H9 (cell line): ENCODE measurements at places on chromosomes 3 and 15. TPM values are rescaled to one million over a fixed set of nuclear protein-coding genes. Genes with fewer than 3 reads are reported as not detected.

The GPR149 gene
- not detected in 2 replicates for total RNA-seq

The FBLN2 gene
- 9.8 and 11.8 TPM in 2 replicates for total RNA-seq

The COL6A5 gene
- total RNA-seq, result 0.04 TPM in 2 replicates

GRCh38 chr3:190178779-190179178 lies 58.1 kb upstream of the P3H2 start:
- H3K4me3 ChIP-seq, result no peak overlapping the region
- peaks cover 8% of the 10 kb centered on the region for H3K36me3 ChIP-seq
- H3K4me1 ChIP-seq, result no peaks in the 10 kb centered on the region
- H3K27ac ChIP-seq, result no peak overlapping the region

- H3K27ac ChIP-seq, result no peak overlapping the region
- H3K27me3 ChIP-seq, result no peaks in the 10 kb centered on the region
- H3K4me3 ChIP-seq, result 0 out of 3 replicates have a peak overlapping the region, but pooled peaks have one; percentile 48
- H3K36me3 ChIP-seq, result no peaks in the 10 kb centered on the region; the same call in 2 of the 3 replicates
Observed at GRCh38 chr15:83379579-83379959, 67.6 kb upstream of the SH3GL3 start.

DNA sequence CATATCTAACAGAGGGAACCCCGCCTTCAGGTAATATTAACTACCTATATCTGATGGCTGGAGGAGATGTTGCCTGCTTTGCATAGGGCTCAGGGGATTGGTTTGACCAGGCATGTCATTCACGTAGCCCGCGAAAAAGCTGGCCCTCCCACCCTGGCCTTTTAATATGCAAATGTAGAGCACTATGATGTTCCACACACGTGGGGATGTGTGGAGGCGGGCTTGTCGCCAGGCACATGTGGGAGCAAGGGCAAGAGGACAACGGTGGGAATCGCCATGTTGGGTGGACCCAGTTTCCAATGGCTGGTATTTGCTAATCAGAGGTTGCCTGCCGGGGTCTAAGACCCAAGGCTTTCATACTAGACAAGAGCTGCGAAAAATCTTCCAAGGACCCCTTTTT lies 469.8 kb downstream of the ZPLD1 start:
- no peaks in the 10 kb centered on the region for H3K27me3 ChIP-seq
- no peak for DNase-seq
- H3K27ac ChIP-seq, result no peak overlapping the region
- no peak overlapping the region for H3K4me3 ChIP-seq
- H3K36me3 ChIP-seq, result no peaks in the 10 kb centered on the region
- no peaks in the 10 kb centered on the region for H3K4me1 ChIP-seq

GRCh38 chr15:73322665-73323373 lies 45.9 kb downstream of the HCN4 start:
- DNase-seq, result no peak
- H3K27ac ChIP-seq, result no peak overlapping the region
- peaks cover 17% of the 10 kb centered on the region for H3K36me3 ChIP-seq
- H3K4me3 ChIP-seq, result no peak overlapping the region
- H3K4me1 ChIP-seq, result no peaks in the 10 kb centered on the region

GRCh38 chr3:186193534-186194450 lies 84.9 kb upstream of the ETV5 start:
- no peaks in the 10 kb centered on the region for H3K36me3 ChIP-seq
- H3K27me3 ChIP-seq, result peaks cover 15% of the 10 kb centered on the region

- no peak overlapping the region for H3K27ac ChIP-seq
- H3K27me3 ChIP-seq, result no peaks in the 10 kb centered on the region; the same call in 1 of the 2 replicates
- H3K36me3 ChIP-seq, result no peaks in the 10 kb centered on the region
- peak overlapping the region; percentile 87 for H3K4me3 ChIP-seq
- H3K4me1 ChIP-seq, result peaks cover 4% of the 10 kb centered on the region; the same call in 1 of the 2 replicates
Observed at GRCh38 chr15:52178765-52179164, 12.4 kb downstream of the GNB5 start.
